T-helper 22 cell (primary cell): ENCODE measurements at places on chromosomes 7 and 10.

DNA sequence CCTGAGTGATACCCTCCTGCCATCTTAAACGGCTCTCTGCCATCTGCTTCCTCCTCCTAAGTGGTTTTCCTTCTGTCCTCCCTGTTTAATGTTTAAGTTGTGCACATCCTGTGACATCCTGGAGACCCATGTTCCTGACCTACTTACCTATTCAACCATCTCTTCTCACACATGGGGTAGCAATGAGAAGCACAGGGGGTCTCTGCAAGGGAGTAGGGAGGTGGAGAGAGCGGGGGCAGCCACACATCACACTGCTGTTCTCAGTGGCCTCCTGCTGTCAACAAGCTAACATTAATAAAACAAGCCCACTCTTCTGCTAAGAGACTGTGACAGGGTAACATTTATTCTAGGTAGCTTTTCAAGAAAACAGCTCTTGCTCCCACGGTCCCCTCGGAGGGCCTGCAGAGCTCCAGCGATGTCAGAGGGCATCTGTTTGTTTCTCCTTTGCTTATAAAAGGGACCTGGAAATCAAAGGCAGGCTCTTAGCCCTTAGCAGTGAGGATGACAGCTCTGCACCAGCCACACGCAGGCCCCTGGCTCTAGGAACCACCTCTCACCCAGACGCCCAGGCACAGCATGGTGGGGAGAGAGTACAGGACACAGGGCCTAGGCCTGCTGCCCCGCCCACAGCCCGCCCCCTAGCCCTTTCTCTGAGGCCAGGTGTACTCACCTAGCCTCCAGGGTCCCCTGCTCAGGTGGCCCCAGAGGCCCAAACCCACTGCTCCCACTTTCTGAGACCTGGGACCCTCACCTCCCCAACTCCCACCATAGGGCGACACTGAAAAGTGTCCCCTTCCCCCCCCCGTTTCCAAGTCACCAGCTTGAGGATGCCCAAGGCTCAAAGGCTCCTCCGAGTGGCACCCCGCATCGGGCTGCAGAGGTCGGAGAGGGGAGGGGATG is 943 bp upstream of the SLC18A2 start:
- DNase-seq, result no peak

DNA sequence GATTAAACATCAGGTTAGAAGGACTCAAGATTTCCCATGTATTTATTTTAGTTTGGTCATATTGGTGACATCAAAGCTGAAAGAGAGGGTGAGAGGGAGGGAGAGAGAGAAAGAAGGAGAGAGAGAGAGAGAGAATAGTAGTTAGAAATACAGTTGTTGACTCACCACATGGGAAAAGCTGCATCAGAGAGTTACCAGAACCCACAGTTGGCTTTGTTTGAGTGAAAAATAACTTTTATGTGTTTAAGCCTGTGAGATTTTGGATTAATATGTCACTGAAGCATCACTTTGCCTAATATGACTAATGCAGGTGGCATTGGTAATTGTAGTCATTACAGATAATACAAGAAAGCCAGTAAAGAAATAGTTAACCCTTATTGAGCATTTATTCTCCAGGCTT is 303.9 kb downstream of the REEP3 start:
- DNase-seq, result no peak

DNA sequence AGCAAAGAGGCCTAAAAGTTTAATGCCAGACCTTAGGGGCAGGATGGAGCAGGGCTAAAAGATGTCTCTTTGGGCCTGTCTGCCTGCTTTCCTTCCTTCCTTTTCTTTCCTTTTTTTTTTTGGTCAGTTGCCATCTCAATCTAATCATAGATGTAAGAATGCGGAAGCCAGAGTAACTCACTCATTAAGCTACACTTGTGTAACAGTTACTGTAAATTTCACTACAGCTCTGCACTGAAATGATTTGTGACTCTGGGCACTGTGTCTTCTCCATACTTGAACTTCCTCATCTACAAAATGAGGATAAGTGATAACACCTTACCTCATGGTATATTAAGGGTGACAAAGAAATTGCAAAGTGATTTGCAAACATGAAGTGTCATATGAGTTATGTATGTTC is 75.5 kb upstream of the AGK start:
- DNase-seq, result no peak

GRCh38 chr7:144531181-144531580 is 127.7 kb upstream of the NOBOX start:
- no peak for DNase-seq

DNA sequence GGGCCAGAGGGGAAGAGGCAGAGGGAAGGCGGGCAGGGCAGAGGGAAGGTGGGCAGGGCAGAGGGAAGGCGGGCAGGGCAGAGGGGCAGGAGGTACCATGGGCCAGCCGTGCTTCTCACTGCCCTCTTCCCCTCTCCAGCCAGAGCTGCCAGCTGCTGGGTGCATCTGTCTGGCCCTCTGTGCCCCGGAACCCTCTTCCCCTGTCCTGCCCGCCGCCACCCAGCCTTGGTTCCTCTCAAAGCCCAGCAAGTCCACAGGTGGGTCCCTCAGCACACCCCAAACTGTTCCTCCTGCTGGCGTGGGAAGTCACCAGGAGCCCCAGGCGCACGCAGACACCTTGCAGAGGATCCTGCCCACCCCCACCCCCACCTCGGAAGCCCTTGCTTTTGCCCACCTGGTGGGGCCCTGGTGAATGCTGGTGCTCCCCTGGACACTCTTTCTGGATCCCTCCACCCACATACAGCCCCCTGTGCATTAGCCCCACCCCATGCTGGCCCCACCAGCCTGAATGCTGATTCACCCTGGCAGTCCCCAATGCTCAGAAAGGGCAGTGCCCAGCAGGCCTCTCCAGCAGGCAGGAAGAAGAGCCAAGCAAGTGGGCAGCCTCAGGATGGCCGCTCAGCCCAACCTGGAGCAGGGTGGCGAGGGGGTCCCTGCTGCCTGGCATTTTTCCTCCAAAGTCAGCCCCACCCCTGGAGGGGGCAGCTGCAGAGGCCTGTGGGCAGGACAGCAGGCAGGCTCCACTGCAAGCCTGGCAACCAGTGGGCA is 1.9 kb upstream of the PWWP2B start:
- DNase-seq, result no peak

GRCh38 chr10:130757821-130758489 is 553.6 kb downstream of the TCERG1L start:
- no peak for DNase-seq

DNA sequence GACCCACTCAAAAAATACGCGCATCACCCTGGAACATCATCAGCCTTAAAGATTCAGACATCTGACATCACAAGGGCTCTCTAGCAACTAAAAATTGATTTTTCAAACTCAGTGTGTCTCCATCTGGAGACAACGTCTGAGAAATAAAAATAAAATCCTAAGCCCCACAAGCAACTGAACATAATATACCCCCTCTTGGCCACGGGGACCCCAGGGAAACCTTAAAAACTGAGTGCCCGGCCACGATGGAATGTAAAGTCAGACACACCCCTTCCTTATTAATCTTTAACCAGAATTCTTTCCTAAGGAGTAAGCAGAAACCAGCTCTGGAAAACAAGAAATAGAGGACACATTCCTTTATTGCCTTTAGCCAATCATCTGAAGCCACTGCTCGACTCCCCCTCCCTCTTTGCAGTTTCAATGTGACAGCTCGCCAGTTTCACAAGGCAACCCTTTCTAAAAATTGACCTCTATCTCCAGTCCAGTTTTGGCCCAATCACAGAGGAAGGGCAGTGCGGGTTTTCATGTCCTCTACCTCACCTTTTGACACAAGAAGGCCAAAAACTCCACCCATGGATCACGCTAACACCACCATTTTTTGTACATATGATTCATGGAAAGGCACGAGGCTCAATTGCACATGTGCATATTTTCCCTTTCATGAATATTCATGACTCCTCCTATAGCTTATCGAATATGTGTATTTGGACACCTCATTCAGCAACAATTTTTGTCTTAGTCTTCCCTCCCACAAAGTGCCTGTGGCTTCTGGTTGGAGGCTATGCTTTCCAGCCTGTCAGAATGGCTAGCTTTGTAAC is 24.2 kb downstream of the IFIT3 start:
- DNase-seq, result no peak

- DNase-seq, result no peak
Measured at GRCh38 chr10:104304927-104305326, 33.3 kb downstream of the ITPRIP start.

- DNase-seq, result no peak
Measured at GRCh38 chr7:88666626-88667025, 92.9 kb upstream of the ZNF804B start.
